ENCODE measurements at places on chromosomes 12 and 14.

DNA sequence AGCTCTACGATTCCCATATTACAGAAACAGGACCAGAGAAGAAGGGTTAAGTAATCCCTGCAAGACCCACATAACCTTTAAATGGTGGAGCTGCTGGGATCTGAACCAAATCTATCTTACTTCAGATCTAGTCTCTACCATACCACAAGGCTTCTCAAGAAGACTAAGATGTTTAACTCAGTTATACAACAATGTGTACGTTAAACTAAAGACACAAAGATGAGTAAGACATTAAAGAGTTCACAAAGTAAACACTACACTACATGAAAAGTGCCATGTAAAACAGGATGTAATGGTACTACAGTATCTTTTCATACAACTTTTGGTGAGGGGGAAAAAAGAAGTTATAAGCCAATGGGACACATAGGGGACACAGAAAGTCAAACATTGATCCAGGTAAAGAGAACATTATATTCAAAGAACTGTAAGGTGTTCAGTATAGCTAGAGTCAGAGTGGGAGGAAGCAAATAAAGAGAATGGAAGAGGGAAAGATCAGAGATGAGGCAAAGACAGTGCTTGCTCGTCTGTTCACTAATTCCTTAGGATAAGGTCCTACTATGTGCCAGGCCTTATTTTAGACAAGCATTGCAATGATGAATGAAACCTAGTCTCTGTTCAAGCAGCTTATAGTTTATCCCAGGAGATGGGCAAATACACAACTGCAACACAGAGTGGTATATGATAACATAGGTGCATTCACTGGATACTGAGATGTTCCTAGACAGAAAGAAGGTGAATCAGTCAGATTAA lies 7.7 kb downstream of the TMED10 start:
- no peak for DNase-seq

DNA sequence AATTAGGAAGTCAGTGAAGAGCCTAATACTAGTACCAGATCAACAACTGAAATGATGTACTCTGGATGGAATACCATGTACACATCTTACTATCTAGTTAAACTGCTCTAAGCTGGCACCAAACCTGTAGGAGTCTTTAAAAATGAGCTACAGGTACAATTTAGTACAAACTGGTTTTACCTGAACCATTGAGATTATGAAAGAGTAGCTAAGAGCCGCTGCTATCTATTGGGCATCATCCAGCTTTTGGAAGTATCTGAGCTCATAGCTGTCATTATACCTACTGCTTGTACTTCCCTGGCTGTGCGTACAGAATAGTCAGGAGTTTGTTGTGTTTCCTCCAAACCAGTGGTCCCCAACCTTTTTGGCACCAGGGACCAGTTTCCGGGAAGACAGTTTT lies 12.4 kb downstream of the TBC1D30 start:
- no peak for DNase-seq

DNA sequence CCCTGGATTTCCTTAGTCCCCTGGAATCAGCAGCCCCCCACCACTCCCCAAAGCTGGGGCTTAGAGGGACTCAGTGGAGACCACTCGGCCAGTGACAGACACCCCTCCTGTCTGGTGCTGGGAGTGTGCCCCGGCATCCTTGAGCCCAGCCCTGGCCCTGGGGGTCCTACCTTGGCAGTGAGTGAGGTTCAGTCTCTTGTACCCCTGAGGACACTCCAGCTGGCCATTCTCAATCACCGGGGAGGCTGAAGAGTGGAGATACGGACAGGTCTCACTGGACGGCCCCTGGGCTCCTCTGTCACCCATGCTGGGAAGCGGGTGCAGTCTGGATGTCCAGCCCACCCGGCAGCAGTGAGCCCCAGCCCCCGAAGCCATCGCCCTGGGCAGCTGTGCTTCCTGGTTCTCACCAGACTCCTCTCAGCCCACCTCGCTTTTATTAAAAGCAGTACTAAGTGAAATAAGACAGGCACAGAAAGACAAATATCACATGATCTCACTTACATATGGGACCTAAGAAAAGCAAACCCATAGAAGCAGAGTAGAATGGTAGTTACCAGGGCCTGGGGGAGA lies 42.3 kb downstream of the ISCA2 start:
- DNase-seq, result no peak

GRCh38 chr12:109131154-109132050 lies 15.0 kb downstream of the ACACB start:
- peak; percentile 34 for DNase-seq

DNA sequence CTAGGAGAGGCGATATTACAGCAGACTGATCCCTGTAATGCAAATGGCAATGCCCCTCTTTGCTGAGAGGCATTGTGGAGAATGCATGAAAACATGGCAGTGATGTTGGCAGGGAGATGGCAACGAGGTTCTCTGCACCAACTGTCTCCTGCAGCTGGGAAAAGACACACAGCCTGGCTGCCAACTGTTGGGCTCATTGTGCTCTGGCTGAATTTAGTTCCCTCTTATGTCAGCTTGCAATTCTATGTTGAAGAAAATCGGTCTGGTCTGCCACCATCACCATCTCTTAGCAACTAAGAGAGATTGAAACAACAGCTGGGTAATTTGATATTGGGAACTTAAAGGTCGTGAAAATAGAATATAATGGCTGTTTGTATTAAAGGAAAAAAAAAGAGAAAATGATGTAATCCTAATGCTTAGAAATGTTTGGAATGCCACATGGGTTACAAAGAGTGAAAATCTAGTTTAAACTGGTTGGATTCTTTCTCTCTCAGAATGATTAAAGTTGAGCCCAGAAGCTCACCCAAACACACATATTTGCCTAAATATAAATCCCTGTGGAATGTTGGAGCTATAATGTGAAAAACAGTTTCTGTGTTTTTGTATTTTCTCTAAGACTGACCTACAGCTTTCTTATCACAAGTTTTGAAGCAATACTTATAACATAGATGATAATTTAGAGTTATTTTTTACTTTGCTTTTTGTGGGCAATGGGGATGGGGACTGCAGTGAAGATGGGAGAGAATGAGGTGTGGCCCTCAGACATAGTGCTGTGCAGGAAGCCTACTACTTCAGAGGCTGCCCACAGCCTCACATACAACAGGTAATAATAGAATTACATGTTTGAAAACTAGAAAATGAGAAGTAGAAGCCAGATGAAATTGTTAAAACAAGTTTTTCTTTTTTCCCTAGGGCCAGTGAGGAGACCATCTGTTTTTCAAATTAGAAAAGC lies 143.7 kb downstream of the AKAP6 start:
- DNase-seq, result peak; percentile 72

DNA sequence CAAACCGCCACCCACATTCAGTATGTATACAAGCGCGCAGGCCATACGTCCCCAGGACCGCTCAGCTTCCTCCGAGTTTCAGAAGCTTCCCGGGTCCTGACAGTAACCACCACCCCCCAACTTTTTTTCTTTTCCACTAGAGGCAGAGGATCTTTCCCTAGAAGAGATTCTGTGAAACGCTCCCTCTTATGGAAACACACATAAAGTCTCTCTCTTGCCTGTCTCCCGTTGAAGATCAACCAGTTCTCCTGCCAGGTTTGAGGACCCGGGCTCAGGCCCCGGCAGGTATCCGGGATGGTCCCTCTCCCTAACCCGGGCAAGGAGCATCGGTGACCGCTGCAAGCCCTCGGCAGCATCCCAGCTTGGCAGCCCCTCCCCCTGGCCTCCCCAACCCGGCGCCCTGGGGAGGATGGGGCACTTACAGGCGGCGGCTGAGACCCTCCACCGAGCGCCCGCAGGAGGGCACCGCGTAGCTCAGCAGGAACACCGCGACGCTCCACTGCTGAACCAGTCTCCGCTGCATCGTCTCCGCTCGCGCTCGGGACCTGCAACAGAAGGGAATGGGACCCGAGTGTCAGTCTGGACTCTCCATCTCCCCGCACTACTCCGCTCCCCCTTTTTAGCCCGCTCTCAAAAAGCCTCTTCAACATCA lies 3.4 kb downstream of the PTHLH start:
- DNase-seq, result peak; percentile 19

GRCh38 chr14:37019488-37019887 lies 152.9 kb downstream of the SLC25A21 start:
- no peak for DNase-seq

GRCh38 chr14:24986206-24986893 lies 63.6 kb downstream of the STXBP6 start:
- DNase-seq, result no peak

DNA sequence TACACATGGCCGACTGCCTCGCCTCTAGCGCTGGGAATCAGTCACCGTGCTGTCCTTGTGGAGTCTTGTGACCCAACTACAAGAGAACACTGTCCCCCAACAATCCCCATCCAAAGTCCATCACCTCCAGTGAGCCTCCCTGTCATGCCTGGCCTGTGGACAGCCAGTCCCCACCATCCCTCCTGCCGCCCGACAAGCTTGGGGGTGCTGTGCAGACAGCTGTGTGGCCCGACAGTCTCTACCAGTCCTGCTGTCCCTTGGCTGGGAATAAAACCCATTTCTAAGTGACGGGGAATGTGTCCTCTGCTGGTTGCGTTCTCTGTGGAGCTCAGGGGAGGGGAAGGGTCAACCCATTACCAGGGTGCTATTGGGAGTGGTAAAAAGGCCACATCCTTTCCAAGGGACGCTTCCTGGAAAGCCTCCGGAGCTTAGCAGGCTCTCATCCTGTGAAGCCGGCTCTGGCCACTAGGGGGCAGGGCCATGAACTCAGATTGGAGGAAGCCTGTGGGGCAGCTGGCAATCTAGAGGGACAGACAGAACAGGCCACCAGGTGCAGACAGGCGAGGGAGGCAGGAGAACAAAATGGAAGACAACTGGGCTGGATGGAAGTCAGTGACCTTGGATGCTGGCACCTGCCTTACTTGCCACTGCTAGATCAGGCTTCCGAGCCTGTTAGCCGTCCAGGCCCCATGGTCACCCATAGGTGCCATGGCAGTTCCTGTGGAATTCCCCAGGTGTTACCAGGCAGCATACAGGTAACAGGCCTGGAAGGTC lies 12.0 kb upstream of the BLTP3B start:
- peak; percentile 83 for DNase-seq

DNA sequence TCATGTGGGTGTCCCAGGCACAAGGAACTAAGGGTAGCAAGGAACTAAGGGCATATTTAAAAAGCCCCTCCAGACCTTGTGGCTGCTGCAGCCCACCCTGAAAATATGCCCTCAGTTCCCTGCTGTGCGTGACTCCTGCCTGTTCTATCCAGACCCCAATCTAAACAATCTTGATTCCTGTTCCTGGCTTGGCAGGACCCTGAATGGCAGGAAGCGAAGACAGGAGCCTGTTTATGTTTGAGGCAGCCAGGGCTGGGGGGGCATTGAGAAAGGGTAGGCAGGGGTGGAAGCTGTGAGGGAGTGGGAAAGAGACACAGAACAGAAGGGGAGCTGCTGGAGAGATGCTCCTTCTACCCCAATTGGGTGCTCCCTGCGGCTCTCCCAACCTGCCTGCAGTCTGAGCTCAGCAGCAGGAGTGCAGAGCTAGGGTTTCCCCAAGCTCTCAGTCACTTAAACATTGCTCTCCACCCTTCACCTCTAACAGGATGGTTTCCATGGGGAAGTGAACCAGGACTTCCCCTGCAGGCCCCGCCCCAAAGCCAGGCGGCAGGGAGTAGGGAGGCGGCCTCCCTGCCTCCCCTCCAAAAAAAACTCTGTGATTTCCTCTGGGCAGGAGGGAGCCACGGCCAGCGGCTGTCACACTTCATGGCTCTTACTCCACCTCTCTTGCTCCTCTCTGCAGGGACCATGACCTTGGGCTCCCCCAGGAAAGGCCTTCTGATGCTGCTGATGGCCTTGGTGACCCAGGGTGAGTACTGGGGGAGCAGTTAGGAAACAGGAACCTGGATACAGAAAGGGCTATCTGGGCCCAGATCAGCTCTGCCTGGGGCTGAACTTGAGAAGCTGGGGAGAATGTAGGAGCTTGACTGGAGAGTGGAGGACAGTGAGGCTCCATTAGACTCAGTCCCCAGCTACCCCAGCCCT lies 4.7 kb downstream of the ACVRL1 start:
- DNase-seq, result peak; percentile 89

DNA sequence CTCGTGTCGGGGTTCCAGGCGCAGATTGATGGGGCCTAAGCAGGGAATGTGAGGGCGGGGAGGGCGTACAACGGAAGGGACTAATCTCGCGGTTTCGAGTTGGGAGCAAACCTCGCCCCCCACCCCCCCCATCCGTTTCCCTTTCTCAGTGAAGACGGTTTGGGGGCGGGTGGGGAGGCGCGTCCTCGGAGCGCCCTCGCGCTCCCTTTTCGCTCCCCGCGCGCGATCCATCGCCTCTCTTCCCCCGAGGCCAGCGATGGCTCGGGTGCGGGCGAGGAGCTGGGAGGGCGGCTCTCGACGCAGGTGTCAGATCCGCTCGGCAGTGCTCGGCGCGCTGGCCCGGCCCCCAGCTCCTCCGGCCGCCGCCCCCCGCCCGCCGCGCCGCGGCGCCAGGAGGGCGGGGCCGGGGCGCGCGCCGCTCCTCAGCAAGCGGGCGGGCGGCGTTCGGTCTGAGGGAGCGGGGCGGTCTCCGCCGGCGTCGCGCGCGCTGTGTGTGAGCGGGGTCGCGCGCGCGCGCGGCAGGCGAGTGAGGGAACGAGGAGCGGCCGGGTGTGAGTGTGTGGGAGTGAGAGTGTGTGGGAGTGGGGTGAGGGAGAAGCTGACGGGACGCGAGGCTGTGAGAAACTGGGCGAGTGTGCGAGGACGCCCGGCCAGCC lies at the start of gene RIMKLB:
Gene RIMKLB, plus strand, starts transcription at position 516 of the 656 bp plus-strand sequence. CDS start 15,876 bp downstream, outside the sequence.
- peak; percentile 84 for DNase-seq

- no peak for DNase-seq
Measured at GRCh38 chr14:39451811-39452210, 19.6 kb upstream of the FBXO33 start.

DNA sequence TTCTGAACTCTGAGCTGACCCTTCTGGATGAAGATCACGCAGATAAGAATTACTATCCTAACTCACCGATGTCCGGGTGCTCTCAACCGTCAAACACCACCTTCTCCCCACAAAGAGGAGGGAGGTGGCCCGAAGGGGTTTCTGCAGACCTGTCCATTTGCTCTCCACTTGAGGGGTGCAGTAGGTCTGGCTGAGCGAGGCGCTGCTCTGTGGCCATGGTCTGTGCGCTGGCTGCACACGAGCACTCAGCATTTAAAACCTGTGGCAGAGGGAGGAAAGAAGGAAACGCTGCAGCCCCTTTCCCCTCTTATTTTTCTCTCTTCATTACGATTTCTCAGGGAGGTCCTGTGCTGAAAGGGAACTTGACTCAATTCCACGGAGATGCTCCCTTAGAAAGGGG lies 1.5 kb upstream of the HOXC13 start:
- DNase-seq, result no peak

DNA sequence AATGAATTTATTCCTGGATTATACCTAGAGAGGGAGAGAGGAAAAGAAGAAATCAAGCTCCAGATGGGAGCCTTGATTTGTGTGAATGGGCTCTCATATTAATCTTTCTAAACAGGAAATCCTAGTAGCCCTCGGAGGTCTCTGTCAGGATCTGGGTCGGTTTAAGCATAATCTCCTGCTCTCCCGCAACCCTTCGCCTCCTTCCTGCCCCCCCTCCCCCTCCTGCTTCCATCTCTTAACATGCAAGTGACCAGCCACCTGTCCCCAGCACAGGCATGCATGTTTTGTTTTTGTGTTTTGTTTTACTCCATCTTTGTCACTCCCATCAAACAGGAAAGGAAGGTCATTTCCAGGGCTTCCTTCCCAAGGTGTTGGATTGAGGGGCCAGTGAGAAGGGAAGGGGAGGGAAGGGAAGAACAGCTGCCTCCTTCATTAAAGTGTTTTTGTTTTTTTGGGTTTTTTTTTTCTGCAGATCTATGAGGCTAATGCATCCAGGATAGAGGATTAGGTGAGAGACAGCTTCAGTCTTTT lies 4.8 kb upstream of the KCNA5 start:
- DNase-seq, result no peak
